Stimulated activated CD8-positive, alpha-beta memory T cell treated with anti-CD3 and anti-CD28 coated beads, Interleukin-4, amount 100 ng/mL, for 1 hour (primary cell): ENCODE measurements at places on chromosomes 6 and 20.

DNA sequence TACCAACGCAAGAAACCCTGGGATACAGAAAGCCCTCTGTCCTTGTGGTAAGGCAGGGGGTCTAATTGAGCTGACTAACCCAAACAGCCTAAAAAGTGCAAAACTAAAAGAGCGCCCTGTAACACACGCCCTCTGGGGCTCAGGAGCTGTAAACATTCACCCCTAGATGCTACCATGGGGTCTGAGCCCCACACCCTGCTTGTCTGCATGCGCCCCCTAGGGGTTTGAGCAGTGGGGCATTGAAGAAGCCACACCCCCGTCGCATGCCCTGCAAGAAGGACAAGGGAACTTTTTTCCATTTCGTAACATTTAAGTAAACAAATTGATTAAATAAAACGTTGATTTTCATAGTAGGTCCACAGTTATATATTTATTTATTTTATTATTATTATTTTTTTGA is 616.9 kb upstream of the MAN1A1 start:
- no peak for DNase-seq

DNA sequence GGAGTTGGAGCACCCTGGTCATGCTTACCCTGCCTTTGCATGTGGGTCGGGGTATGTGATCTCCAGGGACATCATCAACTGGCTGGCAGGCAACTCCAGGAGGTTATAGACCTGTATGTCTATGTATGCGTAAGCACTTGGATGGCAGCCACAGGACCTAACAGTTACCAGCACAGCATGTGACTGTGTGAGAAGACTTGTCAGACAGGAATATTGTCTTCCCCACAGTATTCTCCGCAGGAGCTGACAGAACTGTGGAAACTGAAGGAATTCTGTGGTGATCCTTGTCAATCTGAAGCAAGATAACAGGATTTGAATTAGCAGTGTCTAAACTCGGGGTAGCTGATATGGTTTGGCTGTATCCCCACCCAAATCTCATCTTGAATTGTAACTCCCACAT is 59.2 kb downstream of the TMEM244 start:
- no peak for DNase-seq

- DNase-seq, result no peak
Observed at GRCh38 chr6:64046746-64047208, 411.2 kb downstream of the PHF3 start.

DNA sequence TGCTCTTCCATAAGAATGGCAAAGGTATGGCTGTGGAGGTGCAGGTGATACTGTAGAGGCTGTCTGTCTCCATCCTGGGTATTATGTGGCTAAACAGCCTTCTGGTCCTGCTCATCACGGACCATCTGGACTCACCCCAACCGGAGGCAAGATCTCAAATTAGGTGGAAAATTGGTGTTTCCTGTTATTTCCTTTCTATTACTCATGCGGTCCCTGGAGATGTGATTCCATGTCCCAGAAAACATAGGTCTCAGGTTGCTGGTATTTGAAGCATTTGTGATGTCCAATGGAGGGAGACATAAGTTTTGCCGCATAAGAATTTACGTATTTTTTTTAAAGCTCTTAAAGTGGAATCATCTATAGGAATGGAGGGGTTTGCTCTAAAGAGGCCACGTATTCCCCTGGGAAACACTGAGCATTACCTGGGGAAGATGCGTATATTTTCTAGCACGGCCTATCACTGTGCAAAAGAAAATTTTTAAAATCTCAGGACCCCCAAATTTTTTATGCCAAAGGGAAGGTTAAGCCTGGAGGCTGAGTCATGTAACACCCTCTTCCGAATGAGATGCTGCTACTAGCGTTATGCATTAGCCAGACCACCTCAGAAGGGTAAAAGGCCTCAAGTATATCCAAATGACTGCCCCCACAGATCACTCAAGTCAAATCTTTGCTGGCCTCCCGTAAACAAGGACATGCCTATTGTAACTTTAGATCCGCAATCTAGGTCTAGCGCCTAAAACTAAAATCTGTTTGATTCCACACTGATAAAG is 22.4 kb upstream of the PBOV1 start:
- no peak for DNase-seq

DNA sequence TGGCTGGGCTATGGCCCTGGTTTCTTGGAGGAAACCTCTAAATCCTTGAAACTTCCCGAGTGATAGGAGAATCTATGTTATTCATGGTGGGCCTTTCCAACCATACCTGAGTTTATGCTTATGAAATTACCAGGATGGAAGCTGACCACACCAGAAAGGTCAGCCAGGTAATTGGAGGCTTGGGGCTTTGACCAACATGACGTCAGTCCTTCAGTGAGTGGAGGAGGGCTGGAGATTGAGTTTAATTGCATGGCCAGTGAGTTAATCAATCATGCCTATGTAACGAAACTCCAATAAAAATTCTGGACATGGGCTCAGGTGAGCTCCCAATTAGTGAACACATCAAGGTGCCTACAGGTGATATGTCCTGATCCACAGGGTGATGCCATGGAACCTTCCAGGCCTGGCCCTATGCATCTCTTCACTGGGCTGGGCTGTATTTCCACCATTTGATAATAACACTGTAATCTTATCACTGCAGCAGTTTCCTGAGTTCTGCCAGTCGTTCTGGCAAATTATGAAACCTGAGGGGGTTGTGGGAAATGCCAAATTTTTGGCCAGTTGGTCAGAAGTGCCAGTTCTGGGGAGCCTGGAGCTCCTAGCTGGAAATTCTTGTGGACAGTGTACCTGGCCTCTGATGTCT is 106.5 kb downstream of the CDH26 start:
- DNase-seq, result no peak
